ENCODE measurements at places on chromosomes 7 and 10.
A peak's percentile ranks its signal among the peaks of the same experiment; 100 is the strongest.

- no peak for DNase-seq
These were observed 36.0 kb downstream of the PALD1 start for GRCh38 chr10:70514591-70514990.

DNA sequence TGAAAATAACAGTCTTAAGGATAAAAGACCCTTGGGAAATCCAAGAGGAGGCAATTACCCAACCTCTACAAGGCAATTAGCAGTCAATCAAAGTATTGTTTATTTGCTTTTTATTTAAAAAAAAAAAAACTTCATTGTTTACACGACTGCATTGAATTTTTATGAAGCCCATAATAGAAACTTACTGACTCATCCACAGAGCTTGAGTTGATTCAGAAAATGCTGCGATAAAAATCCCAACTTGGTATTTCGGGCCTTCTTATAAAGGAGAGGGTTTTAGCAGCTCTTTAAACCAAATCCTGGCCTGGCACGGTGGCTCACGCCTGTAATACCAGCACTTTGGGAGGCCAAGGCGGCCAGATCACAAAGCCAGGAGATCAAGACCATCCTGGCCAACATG is 69.2 kb upstream of the PALS2 start:
- no peak for DNase-seq

GRCh38 chr7:22549051-22549450 is 49.1 kb upstream of the STEAP1B start:
- no peak for DNase-seq

DNA sequence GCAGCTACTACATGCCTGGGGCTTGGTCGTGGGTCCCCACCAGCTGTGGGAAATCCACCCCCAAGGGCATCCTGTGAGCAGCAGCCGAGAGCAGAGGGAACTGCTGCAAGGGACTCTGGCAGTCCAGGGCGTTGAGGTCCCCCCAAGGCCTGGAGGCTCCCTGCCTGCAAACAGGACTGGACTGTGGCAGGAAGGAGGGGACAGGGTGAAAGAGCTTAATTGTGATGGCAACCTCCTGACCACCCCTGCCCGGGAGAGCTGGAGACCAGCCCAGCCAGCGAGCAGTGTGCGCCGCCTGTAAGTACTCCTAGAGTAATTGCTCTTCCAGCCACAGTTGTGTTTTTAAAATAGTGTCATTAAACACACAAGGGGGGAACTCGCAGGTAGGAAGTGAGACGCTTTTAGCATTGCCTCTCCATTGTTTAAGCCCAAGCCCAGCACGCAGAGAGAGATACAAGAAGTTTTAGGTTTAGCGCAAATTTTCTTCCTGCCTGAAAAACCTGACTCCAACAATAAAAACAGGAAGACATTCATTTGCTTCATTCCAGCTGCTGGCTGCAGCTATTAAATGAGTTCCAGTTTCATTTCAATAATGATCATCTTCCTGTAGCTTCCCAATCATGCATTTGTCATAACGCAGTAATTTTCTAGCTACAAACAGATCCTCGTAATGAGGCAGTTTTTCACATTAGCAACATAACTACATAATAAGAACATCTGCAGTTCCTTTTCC is 111.1 kb downstream of the EBF3 start:
- no peak for DNase-seq

GRCh38 chr7:155484483-155485399 is 26.8 kb downstream of the EN2 start:
- DNase-seq = no peak

DNA sequence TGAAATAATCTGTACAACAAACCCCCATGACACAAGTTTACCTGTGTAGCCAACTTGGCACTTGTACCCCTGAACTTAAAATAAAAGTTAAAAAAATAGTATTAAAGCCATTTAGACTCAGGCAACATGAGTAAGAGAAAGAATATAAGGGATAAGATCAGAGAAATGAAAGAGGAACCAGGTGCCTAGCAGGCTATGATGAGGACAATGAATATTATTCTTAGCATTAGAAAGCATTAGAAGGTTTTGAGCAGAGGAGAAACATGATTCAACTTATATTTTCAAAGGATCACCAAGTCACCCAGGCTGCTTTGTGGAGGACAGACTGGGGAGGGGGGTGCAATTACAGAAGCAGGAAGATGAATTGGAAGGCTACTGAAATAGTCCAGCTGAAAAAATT is 48.1 kb upstream of the TES start:
- DNase-seq = no peak

DNA sequence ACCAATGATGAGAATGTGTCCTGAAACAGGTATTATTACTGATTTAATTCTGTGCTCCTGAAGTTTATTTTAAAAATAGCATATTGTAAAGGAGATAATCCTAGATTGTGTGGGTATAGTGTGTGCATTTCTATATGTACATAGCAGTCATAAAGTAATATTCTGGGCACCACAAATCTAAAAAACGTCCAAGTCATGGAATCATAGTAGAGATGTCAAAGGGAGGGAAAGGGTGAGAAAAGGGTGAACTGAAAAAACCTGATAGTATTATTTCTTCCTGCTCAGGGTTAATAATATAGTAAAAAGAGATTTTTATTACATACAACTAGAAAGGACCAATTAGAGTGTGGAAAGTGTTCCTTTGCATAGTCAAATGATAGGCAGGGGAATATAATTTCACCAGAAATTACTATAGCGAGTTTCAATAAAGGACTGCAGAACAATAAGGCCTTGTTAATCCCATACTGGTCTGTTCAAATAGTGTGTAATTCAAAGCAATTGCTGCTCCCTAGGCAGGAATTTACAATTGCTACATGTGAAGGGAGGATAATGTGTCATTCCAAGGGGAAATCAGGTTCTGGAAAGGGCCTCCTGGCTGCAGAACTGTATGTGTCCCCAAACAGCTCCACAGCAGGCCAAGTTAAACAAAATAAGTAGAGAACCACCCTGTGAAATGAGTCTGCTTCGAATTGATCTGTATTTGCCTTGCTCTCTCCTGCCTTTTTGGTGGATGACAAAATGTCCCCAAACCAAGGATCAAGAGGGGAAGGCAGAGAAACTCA is 42.5 kb upstream of the KMT2E start:
- no peak for DNase-seq

DNA sequence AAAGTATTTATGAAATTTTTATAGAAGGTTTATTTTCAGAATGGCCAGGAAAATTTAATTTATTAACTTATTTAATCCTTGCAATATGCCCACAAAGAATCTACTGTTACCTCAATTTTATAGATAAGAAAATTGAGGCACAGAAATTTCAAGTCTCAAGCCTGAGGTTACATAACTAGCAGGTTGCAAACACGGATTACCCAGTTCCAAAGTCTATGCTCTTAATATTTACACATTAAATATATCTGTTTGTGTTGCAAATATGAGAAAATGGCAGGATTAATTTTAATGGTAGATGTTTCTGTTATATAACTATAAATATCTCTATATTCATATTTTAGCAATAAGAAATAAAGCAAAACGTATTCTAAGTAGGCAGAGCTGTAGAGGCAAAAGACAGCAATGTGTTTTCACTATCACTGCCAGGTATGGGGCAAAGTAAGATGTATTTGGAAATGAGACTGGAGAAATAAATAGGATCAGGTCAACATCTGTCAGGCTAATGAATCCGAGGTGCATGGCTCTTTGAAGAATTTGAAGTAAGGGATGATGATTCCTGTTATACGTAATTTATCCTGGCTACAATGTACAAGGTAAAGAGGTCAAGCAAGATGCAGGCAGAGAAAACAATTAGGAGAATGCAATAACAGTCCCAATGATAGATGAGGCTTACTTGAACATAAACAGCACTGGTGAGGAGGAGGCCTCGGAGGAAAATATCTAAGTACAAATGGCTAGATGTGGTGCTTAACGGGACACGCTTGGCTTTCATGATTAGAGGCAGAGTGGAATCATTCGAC is 354.1 kb upstream of the VSTM2A start:
- no peak for DNase-seq

DNA sequence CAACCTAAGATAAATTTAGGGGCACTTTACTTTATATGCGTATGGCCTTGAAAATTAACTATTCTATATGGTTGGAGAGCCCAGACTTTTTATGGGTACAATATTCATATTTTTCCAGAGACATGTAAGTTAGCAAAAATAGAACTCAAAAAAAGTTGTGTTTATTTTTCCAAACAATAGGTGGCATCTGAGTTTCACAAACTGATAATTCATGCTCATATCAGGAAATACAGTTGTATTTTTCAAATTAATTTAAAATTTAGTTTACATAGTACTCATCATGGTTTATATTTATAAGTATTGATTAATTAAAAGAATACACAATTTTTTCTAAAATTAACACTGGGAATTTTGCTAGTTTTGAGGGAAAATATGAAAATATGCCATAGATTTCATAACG is 34.6 kb downstream of the ANKRD7 start:
- DNase-seq = no peak

- DNase-seq = no peak
These were observed 222.0 kb downstream of the TWIST1 start for GRCh38 chr7:18895456-18895855.

- DNase-seq = no peak
These were observed 64.6 kb upstream of the STEAP1B start for GRCh38 chr7:22564511-22565045.

GRCh38 chr10:78359640-78360091 is 326.0 kb downstream of the RPS24 start:
- no peak for DNase-seq

DNA sequence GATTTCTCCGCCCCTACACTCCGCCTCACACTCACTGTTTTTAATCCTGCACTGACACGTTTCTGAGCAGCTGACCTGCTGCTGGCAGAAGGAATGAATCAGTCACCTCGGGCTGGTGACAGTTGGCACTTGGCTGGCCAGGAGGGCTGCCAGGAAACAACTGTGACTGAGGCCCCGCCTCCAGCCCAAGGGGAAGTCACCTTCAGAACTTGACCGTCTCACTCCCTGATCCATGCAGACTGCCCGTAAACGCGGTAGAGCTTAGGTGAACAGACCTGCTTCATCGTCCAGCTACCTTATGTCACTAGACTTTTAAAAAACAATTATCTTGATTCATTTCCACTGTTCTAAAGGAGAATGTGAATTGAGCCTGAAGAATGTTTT is 107.5 kb downstream of the DOCK1 start:
- DNase-seq = no peak

DNA sequence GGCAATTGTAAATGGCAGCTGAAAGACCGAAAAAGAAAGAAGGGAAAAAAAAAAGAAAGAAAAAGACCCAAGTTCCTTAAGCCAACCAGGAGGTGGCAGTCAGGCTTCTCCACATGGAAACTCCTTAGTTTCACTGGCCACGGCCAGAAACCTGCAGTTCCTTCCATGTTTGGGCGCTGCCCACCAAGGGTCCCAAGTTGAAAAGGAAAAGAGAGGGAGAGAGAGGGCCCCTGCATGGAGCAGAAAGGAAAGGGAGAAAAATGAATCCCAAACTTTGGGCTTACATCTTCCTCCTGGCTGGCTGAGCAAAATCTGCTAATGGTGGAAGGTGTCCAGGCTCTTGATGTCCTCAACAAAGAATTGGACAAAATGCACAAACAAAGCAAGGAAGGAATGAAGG is 31.8 kb upstream of the ABCA13 start:
- no peak for DNase-seq

DNA sequence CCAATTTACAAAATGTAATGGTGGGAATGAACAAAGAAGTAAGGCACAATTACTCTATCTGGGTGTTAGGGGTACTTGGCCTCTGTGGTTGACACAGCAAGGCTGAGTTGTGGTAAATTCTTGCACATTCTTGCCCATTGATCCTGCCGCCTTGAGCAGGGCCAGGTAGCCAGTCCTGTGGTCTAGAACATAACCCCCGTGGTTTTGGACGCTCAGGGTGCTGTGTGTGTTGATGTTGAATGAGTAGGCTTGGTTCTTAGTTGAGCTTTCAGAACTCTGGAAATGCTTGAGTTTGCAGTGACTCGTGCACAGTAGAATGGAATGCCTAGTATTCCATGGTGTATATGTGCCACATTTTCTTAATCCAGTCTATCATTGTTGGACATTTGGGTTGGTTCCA is 42.3 kb upstream of the CDHR3 start:
- DNase-seq = no peak

GRCh38 chr7:8441106-8441965 is 7.9 kb downstream of the NXPH1 start:
- DNase-seq = no peak

DNA sequence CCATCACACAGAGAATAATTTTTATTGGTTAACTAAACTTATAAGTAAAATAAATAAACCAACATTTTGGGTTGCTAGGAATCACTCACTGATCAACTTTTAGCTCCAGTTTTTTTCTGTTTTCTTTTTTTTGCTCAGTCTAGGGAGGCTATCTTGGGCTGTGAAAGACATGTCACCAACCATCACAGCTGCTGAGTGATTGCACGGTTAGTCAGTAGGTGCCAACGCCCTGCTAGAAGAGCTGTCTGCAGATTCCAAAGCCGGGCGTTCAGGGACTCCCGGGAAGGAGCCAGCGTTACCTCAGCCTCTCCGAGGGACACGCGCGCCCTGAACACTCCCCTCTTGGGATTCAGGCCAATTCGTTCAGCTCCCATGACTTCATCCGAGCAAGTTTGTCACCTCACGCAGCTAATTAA is 604 bp upstream of the STAM start:
- DNase-seq = no peak

- DNase-seq = peak; percentile 21
These were observed 98.7 kb downstream of the CTBP2 start for GRCh38 chr10:125061557-125062226.

- peak; percentile 27 for DNase-seq
These were observed 221.0 kb downstream of the PHTF2 start for GRCh38 chr7:78019447-78020135.

DNA sequence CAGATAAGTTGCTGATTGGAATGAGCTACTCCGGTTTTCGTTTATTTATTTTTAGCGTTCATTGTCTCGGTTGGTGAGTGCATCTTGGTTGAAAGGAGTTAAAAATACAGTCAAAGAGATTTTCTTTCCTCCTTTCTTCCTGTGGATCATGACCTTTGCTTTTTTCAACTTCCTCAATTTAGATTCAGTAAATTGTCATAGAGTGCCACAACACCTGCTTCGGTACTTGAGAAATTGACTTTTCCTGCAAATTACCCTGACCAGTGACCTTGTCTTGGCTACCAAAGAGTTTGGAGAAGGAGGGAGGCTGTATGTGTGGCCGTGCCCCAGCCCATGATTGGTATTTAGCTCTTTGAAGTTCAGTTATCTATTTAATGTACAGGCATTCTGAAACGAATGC is 128.7 kb downstream of the FAM204A start:
- no peak for DNase-seq

- DNase-seq = peak; percentile 14
These were observed 26.1 kb upstream of the CCNJ start for GRCh38 chr10:96017191-96017687.

- DNase-seq = no peak
These were observed 604.4 kb upstream of the LRRN3 start for GRCh38 chr7:110486549-110486948.

Measured in HL-60 (cell line).